ENCODE measurements at places on chromosomes 1 and 21.

GRCh38 chr1:181658581-181658980 lies 175.3 kb downstream of the CACNA1E start:
- H3K4me3 ChIP-seq = no peak overlapping the region
- H3K4me1 ChIP-seq = peaks cover 4% of the 10 kb centered on the region
- no peaks in the 10 kb centered on the region for H3K36me3 ChIP-seq
- no peak overlapping the region for H3K27ac ChIP-seq
- no peaks in the 10 kb centered on the region for H3K27me3 ChIP-seq
- DNase-seq = no peak

DNA sequence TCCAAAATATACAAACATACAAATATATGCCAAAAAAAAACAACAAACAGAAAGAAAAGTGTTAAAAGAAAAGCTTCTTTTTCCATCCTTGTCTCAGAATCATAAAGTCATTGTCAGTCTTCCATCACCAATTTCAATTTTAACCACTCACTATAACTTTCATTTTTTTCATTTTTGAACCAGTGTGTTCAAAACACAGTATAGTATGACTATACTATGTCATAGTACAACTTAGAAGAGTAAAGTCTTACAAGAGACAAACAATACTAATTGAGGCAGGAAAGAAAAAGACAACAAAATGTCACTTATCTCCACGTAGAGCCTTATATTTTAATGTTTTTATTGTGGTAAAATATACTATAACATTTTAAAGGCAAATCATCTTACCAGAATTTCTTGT lies 7.6 kb downstream of the NSL1 start:
- peaks cover 32% of the 10 kb centered on the region for H3K36me3 ChIP-seq
- H3K27me3 ChIP-seq = no peaks in the 10 kb centered on the region
- no peak overlapping the region for H3K27ac ChIP-seq
- H3K4me1 ChIP-seq = no peaks in the 10 kb centered on the region
- no peak for DNase-seq

DNA sequence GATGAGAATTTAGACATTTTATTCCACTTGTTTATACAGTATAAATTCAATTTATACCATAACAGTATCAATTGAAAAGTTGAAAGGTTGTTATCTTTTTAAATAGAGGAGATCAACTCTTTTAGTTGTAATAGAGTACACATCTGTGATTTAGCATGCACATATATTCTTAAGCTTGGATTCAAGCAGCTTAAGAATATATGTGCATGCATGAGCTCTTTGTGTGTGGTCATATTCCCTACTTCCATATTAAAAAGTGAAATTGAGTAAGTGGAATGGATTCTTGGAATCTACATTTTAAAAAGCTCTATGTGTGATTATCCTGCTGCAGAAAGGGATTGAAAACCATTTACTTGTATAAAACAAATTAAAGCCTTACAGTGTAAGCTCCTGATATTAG lies 71.9 kb downstream of the SYCP1 start:
- no peak overlapping the region for H3K4me3 ChIP-seq
- H3K27ac ChIP-seq = no peak overlapping the region
- H3K27me3 ChIP-seq = no peaks in the 10 kb centered on the region

- peak overlapping the region; percentile 30 for H3K27ac ChIP-seq
- no peaks in the 10 kb centered on the region for H3K36me3 ChIP-seq
- no peaks in the 10 kb centered on the region for H3K27me3 ChIP-seq
These were observed 64.6 kb downstream of the RHOU start for GRCh38 chr1:228799924-228800323.

DNA sequence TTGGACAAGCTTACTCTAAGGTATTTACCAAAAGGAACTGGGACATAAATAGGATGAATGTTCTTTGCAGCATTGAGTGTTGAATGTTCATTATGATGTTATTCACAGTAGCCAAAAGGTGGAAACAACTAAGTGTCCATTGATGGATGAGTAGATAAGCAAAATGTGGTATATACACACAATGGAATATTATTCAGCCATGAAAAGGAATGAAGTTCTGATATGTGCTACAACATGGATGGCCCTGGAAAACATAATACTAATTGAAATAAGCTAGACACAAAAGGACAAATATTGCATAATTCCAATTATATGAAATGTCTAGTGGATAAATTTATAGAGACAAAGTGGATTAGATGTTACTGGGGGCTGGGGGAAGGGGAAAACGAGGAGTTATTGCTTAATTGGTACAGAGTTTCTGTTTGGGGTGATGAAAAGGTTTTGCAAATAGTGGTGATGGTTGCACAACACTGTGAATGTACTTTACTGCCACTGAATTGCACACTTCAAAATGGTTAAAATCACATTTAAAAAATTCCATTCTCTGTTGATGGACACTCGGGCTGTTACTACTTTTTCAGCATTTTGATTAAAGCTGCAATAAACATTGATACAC lies 2.9 kb downstream of the MTARC1 start:
- no peaks in the 10 kb centered on the region for H3K27me3 ChIP-seq
- H3K36me3 ChIP-seq = no peaks in the 10 kb centered on the region
- peak overlapping the region; percentile 45 for H3K27ac ChIP-seq

- DNase-seq = no peak
- H3K4me3 ChIP-seq = no peak overlapping the region
- no peaks in the 10 kb centered on the region for H3K36me3 ChIP-seq
These were observed 358.3 kb downstream of the KIF26B start for GRCh38 chr1:245512980-245513578.

DNA sequence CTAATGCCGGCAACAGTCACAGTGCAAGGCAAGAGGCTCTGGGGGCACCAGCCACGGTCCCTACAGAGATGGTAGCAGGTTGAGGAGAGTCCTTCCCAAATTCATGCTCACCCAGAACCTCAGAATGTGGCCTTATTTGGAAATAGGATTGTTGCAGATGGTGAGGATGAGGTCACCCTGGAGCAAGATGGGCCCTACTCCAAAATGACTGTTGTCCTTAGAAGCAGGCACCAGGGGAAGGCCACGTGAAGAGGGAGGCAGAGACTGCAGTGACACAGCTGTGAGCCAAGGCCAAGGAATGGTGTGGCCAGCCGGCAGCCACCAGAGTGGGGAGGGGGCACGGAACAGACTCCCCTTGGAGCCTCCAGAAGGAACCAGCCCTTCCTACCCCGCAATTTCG lies 70.8 kb upstream of the CLDN14 start:
- H3K27me3 ChIP-seq = peaks cover 10% of the 10 kb centered on the region
- no peak for DNase-seq
- H3K4me3 ChIP-seq = no peak overlapping the region
- H3K27ac ChIP-seq = no peak overlapping the region
- H3K4me1 ChIP-seq = no peaks in the 10 kb centered on the region

- peaks cover 14% of the 10 kb centered on the region for H3K4me1 ChIP-seq
- DNase-seq = no peak
- no peaks in the 10 kb centered on the region for H3K27me3 ChIP-seq
- no peak overlapping the region for H3K27ac ChIP-seq
These were observed 16.3 kb downstream of the RPS6KC1 start for GRCh38 chr1:213067352-213067751.

GRCh38 chr1:43387976-43388599 lies 1.5 kb downstream of the MED8 start:
- peaks cover 42% of the 10 kb centered on the region for H3K36me3 ChIP-seq
- H3K27ac ChIP-seq = no peak overlapping the region
- no peaks in the 10 kb centered on the region for H3K27me3 ChIP-seq
- H3K4me1 ChIP-seq = peaks cover 24% of the 10 kb centered on the region
- no peak overlapping the region for H3K4me3 ChIP-seq

DNA sequence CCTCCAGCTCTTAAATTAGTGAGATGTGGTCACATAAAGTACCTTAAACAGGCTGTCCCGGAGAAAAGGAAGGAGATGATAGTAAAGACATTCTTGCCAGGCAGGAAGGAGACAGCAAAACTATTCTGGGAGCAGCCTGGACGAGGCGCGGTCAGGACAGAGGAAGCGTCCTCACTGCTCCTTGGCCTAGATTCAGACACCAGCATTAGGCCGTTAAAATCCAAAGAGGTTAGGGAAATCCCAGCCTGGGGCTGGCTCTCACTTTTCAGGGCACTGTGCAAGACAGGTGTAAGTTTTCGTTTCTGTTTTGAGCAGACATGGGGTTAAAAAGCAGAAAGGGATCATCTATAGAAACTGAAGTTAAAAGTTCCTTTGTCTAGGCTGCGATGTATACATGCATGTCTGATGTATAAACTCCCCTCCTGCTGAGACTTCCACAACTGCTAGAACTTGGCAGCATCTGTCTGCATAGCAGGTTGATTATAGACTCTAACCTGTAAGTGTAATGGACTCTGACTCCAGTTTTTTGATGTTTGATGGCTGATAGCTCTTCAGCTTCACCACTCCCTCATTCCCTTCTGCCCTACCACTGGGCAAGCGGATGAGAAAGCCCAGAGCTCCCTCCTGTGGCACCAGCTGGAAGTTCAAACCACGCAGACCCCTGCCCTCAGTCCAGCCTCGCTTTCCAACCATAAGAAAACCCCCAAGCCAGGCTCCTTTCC lies 21.5 kb downstream of the STPG1 start:
- peak overlapping the region; percentile 23 for H3K4me3 ChIP-seq
- H3K27me3 ChIP-seq = no peaks in the 10 kb centered on the region
- H3K4me1 ChIP-seq = peaks cover 41% of the 10 kb centered on the region
- no peaks in the 10 kb centered on the region for H3K36me3 ChIP-seq
- DNase-seq = peak; percentile 80
- peak overlapping the region; percentile 87 for H3K27ac ChIP-seq

- H3K36me3 ChIP-seq = peaks cover 49% of the 10 kb centered on the region
- H3K4me1 ChIP-seq = no peaks in the 10 kb centered on the region
- DNase-seq = no peak
- H3K4me3 ChIP-seq = no peak overlapping the region
- no peak overlapping the region for H3K27ac ChIP-seq
These were observed 21.3 kb downstream of the HNRNPR start for GRCh38 chr1:23322770-23323169.

- no peak overlapping the region for H3K4me3 ChIP-seq
- H3K27me3 ChIP-seq = no peaks in the 10 kb centered on the region
- no peak overlapping the region for H3K27ac ChIP-seq
- no peaks in the 10 kb centered on the region for H3K36me3 ChIP-seq
These were observed 96.9 kb downstream of the NEK7 start for GRCh38 chr1:198253668-198254067.

GRCh38 chr1:154446292-154446691 lies 41.1 kb downstream of the IL6R start:
- H3K4me1 ChIP-seq = peaks cover 33% of the 10 kb centered on the region
- no peak overlapping the region for H3K4me3 ChIP-seq
- peaks cover 22% of the 10 kb centered on the region for H3K36me3 ChIP-seq
- H3K27me3 ChIP-seq = no peaks in the 10 kb centered on the region
- DNase-seq = no peak
- H3K27ac ChIP-seq = peak overlapping the region; percentile 67

DNA sequence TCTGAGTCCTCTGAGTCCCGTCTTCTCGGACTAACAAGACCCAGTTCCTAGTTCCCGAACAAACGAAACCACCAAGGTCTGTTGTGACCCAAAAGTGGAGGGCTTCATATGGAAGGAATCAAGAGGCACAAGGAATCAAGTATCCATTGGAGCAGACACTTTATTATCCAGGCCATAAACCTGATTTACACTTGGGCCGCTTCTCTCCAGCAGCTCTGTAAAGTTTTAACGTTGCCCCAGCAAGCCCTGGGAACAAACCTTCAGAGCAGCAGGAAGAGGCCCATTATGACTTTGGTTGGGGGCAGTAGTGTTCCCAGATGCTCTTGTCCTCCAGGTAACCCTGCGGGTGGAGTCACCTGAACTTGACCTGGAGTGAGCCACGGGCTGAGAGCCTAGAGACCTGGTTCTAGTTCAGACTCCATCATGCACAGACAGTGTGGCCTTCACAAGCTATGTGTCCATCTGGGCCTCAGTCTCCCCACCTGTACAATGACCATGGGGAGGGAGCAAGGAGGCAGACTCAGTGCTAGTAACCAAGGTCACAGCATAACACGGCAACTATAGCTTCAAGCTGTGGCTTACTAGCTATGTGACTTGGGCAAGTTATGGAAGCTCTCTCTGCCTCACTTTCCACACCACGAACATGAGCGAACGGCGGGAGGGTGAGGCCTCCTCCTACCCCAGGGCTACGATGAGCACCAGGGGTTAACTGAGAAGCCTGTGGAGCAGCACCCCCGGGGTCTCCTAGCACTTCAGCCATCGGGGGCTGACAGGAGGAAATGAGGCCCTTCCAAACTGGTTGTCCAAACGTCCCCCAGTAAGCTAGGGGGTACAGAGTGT lies 95.7 kb downstream of the GLIS1 start:
- H3K27me3 ChIP-seq = no peaks in the 10 kb centered on the region
- H3K4me1 ChIP-seq = no peaks in the 10 kb centered on the region
- no peak overlapping the region for H3K4me3 ChIP-seq
- no peaks in the 10 kb centered on the region for H3K36me3 ChIP-seq

- H3K27ac ChIP-seq = no peak overlapping the region
- DNase-seq = no peak
- H3K27me3 ChIP-seq = peaks cover 5% of the 10 kb centered on the region
- H3K4me1 ChIP-seq = no peaks in the 10 kb centered on the region
These were observed 27.2 kb upstream of the TMCO1 start for GRCh38 chr1:165795894-165796293.

DNA sequence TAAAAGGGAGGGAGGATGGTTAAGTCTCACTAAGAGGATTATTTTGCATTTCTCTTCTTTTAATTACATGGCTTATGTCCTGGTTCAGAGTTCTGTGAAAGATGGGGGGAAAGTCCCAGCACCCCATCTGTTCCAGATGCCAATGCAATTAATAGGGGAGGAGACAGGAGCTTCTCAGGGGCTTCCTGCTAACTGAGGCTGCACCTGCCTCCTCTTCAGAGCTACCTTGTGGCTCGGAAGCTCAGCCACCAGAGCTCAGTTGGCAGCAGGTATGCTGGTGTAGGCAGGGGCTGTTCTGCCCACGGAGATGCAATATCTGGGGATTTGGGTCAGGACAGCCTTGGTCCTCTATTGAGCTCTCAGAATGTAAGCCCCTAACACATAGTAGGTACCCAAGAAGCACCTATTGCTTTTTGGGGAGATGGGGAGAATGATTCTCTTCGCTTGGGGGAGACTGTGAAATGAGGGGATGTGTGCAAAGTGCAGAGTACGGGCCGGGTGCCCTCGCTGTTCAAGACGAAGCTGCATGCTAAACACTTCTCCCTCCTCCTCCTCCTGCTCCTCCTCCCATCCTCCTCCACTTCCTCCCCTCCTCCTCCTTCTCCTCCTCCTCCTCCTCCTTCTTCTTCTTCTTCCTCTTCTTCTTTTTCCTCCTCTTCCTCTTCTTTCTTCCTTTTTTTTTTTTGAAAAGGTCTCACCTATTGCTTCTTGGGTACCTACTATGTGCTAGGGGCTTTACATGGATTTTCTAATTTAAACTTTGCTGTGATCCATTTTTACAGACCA lies 279.0 kb downstream of the PTPRU start:
- no peak for DNase-seq
- H3K36me3 ChIP-seq = no peaks in the 10 kb centered on the region
- no peaks in the 10 kb centered on the region for H3K4me1 ChIP-seq
- no peak overlapping the region for H3K4me3 ChIP-seq

GRCh38 chr1:162877412-162877811 lies 16.4 kb upstream of the CCDC190 start:
- H3K36me3 ChIP-seq = no peaks in the 10 kb centered on the region
- H3K27me3 ChIP-seq = no peaks in the 10 kb centered on the region
- H3K4me3 ChIP-seq = no peak overlapping the region

GRCh38 chr21:44521301-44521927 lies 18.6 kb downstream of the KRTAP10-1 start:
- no peaks in the 10 kb centered on the region for H3K36me3 ChIP-seq
- no peaks in the 10 kb centered on the region for H3K4me1 ChIP-seq
- no peak overlapping the region for H3K4me3 ChIP-seq
- H3K27me3 ChIP-seq = no peaks in the 10 kb centered on the region
- no peak overlapping the region for H3K27ac ChIP-seq

- DNase-seq = no peak
- no peaks in the 10 kb centered on the region for H3K36me3 ChIP-seq
- peak overlapping the region; percentile 3 for H3K27ac ChIP-seq
- H3K27me3 ChIP-seq = no peaks in the 10 kb centered on the region
- H3K4me1 ChIP-seq = peaks cover 8% of the 10 kb centered on the region
These were observed 70.4 kb downstream of the DMAP1 start for GRCh38 chr1:44283524-44284173.

Data from transverse colon (tissue), 4 donors.